CD4-positive, alpha-beta T cell (primary cell): ENCODE measurements at places on chromosomes 6 and 20. TPM values are rescaled to one million over a fixed set of nuclear protein-coding genes. Genes with fewer than 3 reads are reported as not detected.

The CDH22 gene
- not detected for total RNA-seq

The HBS1L gene
- total RNA-seq: 106 TPM

The KHDC1L gene
- not detected for total RNA-seq

The SRSF12 gene
- not detected for total RNA-seq

The CRISP3 gene
- total RNA-seq: not detected

The SPINT3 gene
- total RNA-seq: not detected

The ITPR3 gene
- 44.5 TPM for total RNA-seq

The SLC35F1 gene
- total RNA-seq: not detected

The BPIFB4 gene
- not detected for total RNA-seq

The LY6G6C gene
- total RNA-seq: not detected

The HLA-DOB gene
- 2.9 TPM for total RNA-seq

The UNC5CL gene
- total RNA-seq: 2.9 TPM

The PI3 gene
- not detected for total RNA-seq
